ENCODE measurements at places on chromosomes 1 and 21.

- no peak for DNase-seq
Observed at GRCh38 chr1:226337276-226337875, 28.4 kb upstream of the LIN9 start.

DNA sequence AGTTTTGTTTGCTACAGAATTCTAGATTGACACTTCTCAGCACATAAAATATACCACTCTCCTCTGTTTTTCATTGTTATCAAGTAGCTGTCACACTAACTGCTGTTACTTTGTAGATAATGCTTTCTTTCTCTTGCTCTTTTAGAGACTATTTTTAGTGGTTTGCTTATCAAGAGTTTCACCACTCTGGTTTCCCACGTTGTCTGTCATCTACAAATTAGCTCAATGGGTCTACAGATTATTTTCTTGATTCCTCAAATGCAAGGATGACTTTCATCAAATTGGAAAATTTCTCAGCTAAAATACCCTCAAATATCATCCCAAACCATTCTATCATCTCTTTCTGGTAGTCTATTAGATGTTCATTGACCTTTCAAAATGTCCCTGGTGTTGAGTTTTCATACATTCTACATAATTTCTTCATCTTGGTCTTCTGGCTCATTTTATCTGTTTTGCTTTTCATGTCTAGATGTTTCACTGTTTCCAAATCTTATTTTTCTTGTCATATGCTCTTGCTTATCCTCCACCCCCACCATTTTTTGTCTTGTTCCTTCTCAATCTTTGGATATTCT lies 122.5 kb downstream of the TRIM33 start:
- no peak for DNase-seq

- no peak for DNase-seq
Observed at GRCh38 chr1:62309906-62310305, 9.3 kb downstream of the KANK4 start.

DNA sequence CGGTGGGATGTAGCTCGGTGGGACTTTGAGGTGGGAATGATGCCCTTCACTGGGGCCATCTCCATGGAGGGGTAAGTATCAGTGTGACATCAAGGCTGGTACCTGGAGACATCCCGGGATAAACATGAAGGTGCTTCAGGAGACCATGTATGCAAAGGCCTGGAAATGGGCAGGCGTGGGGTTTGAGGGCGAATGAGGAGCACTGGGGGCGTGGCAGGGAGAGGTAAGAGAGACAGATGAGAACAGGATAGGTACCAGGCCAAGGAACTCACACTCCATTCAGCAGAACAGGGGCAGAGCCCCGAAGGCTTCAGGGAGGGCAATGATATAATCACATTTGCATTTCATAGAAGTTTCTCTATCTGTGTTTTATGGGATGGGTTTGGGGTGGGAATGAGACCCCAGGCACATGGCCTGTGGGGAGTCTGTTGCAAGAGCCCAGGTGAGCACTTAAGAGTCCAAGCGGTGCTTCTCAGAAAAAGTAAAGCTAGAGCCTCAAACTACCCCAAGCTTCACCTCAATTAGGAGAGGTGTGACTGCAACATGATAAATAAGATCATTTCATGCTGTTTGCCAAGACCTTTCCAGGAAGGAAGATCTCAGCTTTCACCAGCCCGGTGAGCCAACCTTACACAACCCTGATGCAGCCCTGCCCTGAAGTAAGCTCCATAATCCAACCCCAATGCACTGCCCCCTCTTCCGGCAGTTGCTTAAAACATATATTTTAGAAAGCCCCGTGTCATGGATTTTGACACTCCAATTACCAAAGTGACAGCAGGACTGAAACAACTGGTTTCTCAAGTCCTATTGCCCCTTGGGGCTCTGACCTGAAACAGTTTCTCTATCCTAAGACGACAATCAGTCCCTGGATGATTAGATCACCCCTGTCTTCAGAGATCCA lies 7.4 kb downstream of the S100A9 start:
- DNase-seq, result no peak

DNA sequence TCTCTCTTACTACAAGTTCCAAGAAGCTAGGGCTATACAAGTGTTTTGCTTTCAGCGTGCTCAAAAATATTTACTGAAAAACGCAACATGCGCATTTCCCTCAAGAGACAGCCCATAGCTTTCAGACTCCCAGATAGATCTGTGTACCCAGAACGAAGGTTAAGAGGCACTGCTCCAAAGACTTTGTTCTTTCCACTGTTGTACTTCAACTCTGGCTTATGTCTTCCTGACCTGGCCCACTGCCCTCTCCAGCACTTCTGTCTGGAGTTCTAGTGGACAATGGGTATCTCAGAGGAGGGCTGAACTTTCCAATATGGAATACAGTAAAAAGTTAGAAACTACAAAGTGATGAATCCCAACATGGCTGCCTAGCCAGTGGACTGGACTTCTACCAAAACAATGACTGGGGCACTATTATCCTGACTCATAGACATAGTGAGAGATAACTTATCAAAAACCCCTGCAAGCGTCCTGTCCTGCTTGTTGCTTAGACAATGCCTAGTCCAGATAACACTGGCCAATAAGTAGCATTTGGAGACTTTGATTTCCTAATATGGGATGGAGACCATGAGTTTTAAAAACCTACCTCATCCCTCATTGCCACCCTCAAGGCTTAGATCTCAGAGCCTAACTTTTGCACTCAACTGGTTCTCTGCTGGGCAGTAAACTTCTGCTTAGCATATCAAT lies 8.8 kb upstream of the ADAR start:
- DNase-seq, result no peak

- no peak for DNase-seq
Observed at GRCh38 chr1:175649416-175649815, 94.0 kb downstream of the TNR start.

DNA sequence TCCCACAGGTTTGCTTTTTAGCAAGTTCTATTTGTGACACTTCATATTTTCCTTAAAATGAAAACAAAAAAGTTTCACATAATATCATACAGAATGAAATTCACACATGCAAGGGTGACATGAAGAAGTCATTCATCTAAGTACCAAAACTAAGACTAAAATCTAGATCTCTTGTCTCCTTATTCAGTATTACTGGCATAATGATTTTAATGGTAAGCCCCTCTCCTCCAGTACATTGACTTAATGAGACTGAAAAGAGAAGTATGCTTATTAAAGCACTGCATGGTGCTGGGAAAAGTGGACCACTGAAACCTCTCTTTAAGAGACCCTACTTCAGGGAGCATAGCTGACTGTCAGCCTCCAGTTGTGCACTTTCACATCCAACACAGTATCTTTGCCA lies 99.5 kb downstream of the NEGR1 start:
- no peak for DNase-seq

DNA sequence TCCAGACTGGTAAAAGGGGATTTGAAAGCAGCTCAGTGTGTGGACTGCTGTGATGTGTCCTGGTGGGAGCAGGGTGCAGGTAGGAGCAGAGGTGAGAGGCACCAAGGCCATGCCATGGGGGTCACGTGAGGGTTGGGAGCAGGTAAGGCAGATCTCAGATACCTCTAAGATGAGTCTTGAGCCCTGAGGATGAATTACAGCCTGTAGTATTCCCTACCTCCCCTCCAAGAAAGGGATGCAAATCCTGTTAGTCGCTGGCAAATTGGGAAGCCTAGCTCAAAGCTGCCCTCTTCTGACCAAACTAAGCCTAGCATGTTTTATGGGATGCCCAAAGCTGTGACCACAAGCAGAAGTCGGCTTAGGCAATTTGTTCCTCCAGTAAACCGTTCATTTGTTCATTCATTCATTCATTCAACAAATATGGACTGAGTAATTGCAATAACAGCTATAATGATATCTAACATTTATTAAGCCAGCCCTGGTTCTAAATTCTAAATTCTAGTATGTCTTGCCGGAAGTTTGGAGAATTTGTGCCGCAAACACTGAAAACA lies 3.9 kb upstream of the NUAK2 start:
- DNase-seq, result no peak

DNA sequence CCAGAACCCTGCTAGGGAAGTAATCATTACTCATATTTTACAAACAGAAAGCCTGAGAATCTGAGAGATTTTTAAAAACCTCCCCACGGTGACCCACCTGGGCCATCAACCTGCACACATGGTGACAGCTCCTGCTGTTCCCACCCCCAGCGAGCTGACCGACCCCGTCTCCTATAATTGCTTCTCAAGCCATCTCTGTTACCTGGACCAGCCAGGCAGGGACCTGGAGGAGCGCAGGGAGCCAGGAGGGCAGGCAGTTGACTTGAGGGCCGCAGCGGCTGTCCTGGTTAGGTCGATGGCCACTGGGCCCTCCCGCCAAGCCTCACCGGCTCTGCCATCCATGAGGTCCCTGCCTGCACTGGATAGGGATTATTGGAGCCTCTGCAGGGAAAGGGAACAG lies 7.7 kb downstream of the TFF2 start:
- no peak for DNase-seq

GRCh38 chr1:9651220-9651564 lies 339 bp upstream of the PIK3CD start:
- DNase-seq, result no peak

DNA sequence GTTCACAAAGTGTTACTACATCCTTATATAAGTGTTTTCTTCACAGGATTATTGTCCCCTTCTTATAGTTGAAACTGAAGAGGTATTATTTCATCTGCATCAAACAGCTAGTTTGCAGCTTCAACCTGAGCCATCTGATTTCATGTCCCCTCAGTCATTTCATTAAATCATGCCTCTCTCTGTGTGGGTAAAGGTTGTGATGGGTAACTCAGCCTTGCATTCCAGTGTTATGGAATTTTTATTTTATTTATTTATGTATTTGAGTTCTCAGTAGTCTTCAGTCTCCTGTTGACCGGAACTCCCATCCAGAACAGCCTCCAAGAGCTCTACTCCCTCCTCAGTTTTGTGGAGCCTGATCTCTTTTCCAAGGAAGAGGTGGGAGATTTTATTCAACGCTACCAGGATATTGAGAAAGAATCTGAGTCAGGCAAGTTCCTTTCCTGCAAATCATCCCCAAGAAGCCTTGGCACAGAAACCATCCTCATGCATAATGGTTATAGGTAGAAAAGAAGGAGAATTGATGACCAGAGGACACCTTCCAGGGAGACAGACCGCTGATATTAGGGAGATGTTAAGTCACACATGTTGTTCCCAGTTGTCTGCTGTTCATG lies 21.8 kb downstream of the CHD1L start:
- DNase-seq, result peak; percentile 6

DNA sequence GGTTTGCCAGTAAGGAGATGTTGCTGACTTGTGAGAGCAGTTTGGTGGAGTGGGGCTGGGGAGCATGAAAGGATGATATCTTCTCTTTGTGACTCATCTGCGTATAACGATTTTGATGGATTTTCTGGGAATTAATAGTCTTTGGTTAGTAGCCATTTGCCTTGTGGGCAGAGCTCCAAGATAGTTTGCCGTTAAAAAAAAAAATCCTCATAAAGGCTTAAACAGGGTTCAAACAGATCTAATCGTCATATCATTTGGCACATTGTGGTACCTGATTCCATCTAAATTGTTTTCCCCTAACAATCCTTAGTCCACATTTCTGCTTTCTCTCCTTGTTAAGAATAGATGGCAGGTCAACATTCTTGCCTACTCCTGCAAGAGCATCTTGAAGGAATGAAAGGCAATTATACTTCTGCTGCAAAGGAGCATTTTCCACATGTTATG lies 168.0 kb downstream of the PPP1R12B start:
- no peak for DNase-seq

DNA sequence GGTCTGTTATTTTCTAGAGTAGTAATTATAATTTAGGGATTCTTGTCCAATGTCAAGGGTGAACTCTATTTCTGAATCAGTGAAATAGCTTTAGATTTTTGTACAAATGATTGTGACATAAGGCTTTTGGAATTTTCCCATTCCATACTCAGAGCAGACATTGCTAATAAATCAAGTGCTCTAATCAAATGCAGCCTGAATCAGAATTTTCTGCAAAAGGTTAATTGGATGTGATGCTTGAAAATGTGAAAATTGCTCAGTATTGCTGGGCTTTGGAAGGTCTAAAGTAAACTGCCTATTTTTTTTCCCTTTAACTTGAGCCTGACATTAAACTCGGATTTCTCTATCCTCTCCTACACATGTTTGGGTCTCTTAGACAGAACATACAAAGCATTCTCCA lies 23.2 kb downstream of the SGIP1 start:
- no peak for DNase-seq

DNA sequence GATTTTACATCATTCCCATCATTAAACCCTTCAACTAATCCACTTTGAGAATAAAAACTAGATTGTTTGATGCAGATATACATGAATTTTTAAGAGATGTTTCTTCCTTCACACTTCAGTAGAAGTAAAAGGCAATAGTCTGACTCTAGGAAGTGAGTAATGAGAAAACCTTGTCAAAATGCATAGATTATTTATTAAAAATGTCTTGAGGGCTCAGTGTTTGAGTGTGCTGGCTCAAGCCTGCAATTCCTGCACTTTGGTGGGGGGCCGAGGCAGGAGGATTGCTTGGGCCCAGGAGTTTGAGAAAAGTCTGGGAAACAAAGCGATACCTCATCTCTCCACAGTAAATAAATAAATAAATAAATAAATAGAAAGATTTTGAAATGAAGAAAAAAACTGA lies 177.1 kb downstream of the NEGR1 start:
- no peak for DNase-seq
